ENCODE measurements at places on chromosomes 4 and X.

- no peak for DNase-seq
These were observed 95.2 kb upstream of the DKK2 start for GRCh38 chr4:107131295-107131694.

DNA sequence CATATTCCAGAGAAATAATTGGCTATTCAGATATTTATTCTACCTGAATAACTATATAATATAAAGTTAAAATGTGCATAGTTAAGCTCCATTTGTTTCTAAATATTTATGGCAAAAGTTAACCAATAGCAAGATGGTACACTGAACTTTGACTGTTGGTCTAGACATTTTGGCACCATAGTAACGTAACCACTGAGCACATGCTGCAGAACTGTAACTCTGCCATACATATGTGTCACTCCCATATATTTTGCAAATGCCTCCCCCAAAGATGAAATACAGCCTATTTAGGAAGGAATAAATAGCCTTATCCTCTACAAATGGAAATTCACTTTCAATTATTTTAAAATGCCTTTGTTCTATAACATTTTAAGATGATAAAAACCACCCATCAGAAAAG is 424.9 kb downstream of the CENPC start:
- no peak for DNase-seq

- no peak for DNase-seq
These were observed 38.7 kb upstream of the GYPA start for GRCh38 chr4:144179152-144179739.

DNA sequence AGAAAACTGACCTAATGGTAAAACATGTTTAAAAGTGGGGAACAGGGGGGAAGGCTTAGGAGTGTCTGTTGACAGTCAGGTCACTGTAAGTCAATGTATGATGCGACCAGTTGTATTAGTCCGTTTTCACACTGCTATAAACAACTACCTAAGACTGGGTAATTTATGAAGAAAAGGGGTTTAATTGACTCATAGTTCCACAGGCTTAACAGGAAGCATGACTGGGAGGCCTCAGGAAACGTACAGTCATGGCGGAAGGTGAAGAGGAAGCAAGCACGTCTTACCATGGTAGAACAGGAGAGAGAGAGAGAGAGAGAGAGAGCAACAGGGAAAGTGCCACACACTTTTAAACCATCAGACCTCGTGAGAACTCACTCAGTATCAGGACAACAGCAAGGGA is 13.0 kb upstream of the PLAC1 start:
- no peak for DNase-seq

GRCh38 chr4:174457468-174457867 is 64.8 kb downstream of the HPGD start:
- DNase-seq = no peak

- no peak for DNase-seq
These were observed 90.7 kb downstream of the CDS1 start for GRCh38 chr4:84673475-84674240.

DNA sequence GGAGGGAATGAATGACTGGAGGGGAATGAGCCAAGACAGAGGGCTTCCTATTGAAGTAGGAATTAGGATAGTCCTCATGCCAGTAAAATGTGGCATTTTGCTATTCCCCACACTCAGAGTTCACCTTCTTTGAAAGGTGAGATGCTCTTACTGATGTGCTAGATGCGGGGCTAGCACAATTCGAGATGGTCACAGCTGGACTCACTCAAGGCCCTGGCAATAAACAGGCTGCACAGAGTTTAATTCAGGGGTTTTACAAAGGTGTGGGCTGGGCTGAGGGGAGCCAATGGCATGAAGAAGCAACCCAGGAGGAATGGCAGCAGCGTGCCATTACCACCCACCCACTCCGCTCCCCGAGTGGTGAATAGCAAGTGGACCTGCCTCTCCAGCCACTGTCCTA is 55.1 kb downstream of the ENPP6 start:
- no peak for DNase-seq

DNA sequence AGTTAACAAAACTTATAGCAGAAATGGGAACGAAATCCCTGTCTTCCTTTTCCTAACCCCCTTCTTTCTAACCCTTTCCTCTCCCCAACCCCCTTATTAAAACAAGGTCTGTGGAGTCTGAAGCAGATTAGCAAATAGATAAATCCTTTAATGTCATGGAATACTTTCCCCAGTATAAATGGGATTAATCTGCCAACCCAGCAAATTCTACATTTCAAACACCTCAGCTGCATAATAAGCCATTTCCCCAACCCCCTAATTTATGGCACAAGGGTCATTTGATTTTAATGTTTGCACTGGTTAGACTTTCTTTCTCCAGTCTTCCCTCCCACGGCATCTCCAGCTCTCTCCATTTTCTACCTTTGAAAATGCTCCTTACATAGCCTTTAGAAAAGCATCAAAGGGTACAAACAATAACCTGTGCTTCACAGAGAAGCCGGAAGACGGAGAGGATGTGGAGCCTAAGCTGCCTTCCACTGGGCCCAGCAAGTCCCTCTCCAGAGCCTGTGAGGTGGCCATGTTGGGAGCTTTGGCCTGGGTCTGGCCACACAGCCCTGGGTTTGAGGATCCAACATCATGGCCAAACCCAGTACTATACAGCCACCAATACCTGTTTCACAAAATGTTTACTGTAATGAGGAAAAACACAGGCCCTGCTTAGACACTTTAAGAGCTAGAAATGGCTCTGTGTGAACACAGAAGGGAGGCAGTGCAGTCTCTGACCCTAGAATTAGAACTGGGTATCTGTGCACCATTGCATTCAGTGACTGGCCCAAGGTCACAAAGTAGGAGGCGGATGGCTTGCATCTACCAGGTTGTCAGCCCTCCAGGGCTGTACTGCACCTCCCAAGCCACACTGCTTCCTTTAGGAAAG is 56.9 kb upstream of the SPRY1 start:
- no peak for DNase-seq

- DNase-seq = no peak
These were observed 59.8 kb downstream of the MRPL1 start for GRCh38 chr4:77922158-77923094.

DNA sequence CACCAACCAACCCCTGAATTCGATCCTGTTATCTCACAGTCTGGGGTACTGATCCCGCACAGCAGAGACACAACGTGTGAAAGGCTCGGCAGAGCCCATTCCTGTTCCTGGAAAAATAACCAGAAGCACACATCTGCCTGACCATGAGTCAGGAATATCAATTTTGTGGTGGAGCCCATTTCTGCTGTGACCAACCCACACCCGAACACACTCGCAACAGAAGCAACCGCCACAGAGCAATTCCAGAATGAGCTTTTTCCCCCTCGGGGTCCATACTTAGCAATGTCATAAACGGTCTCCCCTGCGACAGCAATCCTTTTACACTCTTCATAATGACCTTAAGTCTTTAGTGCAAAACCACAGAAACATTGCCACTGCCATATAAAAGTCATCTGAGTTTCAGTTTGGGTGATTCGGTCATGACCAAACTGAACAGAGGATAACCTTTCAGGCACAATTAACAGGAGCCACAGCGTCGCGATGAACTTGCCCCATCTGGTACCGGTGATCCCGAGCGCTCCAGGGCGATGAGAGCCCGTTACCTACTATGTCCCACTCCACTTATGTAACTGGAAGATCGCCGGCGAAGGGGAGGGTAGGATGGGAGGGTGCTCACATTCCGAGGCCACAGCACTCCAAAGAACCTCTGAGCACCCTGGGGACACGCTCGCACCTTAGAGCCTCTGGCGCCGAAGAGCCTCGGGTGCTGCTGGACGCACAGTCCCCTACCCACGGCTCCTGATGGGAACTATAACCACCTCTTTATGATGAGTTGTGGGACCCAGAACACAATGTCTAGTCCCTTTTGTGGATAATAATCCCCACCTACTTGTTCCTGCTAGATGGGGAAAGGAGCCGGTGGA is 1.1 kb downstream of the MECP2 start:
- DNase-seq = no peak

DNA sequence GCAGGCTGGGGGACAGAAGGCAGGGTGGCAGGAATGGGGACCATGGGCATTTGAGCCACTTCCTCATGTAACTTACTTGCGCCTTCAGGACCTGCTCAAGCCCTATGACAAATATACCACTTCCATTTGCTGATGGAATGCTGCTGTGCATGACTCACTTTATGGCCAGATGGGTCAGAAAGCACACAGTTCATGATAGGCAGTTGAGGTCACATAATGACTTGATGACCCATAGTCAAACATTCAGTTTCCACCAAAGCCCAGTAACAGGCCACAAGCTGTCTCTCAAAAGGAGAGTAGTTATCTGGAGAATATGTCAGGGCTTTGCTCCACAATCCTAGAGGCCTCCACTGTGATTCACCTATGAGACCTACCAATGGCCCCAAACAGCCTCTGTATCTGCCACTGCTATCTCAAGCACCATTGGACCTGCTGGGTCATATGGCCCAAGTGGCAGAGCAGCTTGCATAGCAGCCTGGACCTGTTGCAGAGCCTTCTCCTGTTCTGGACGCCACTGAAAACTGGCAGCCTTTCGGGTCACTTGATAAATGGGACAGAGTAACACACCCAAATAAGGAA is 5.3 kb upstream of the PAPSS1 start:
- DNase-seq = no peak

DNA sequence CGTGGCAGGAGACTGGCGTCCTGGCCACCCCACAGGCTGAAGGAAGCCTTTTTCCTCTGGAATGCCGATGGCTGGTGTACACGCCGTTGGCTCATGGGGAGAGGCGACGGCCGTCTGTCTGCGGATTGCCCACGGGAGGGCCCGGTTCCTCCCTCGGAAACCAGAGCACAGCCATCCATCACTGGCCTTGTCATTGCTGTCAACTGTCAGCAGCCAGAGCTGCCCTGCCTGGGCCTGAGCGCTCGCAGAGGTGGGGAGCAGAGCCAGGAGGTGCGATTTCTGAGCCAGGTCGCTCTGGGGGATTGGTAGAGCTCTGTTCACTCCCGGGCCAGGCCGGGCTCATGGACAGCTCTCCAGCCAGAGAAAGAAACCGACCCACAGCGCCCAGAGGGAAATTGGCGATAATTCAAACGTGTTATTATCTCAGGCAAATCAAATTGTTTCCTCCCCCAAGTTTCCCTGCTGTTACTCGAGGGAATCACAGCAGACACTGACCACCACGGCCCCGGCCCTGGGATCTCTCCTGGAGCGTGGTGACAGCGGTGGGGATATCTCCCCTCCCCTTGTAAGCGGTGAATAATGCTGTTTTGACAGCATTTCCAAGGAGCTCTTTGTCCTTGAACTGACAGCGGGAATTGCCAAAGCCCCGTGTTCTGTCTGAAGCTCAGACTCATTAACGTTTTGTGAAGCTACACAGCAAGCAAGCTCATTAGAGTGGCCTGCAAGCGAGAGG is 220.9 kb upstream of the PSAPL1 start:
- no peak for DNase-seq

DNA sequence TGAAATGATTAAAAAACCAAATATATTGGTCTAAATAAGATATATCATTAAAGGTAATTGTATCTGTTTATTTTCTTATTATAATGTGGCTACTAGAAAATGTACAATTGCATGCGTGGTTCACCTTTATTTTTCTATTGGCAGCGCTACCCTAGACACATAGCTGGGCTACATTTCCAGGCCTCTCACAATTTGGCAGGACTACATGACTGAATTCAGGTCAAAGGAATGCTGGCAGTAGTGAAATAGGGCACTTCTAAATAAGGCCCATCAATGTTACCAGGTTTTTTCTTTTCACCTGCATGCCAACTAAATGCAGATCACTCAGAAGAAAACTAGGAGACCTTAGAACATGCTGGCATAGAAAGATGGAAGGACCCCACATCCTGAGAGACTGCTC is 1072.9 kb upstream of the SLIT2 start:
- no peak for DNase-seq

- DNase-seq = no peak
These were observed 26.2 kb downstream of the JADE1 start for GRCh38 chr4:128835498-128836222.

- no peak for DNase-seq
These were observed 13.7 kb downstream of the SCD5 start for GRCh38 chr4:82784681-82785610.

GRCh38 chr4:100014616-100015015 is 64.5 kb upstream of the H2AZ1 start:
- DNase-seq = no peak

- no peak for DNase-seq
These were observed 38.5 kb upstream of the STPG2 start for GRCh38 chr4:98181809-98182208.

- DNase-seq = no peak
These were observed 1.0 kb upstream of the ANKRD17 start for GRCh38 chr4:73259571-73260090.

GRCh38 chrX:97315939-97316338 is 432.2 kb downstream of the RPA4 start:
- DNase-seq = no peak

DNA sequence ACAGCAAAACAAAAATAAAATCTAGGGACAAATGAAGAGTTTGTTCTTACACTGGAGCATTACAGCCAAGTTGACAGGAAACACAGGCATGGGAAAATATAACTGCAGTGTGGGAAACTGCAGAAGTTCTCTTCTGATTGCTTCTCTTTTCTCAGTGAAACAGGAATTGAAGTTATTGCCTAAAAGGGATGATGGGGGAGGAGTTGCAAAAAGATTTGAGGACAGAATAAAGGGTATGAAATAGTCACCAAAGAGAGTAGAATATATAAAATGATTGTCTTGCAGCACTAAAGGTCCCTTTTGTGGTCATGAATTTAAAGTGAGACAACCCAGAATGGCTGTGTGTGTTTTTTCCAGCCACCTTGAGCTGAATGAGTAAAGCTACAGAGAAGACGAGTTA is 103.7 kb downstream of the JADE1 start:
- no peak for DNase-seq

DNA sequence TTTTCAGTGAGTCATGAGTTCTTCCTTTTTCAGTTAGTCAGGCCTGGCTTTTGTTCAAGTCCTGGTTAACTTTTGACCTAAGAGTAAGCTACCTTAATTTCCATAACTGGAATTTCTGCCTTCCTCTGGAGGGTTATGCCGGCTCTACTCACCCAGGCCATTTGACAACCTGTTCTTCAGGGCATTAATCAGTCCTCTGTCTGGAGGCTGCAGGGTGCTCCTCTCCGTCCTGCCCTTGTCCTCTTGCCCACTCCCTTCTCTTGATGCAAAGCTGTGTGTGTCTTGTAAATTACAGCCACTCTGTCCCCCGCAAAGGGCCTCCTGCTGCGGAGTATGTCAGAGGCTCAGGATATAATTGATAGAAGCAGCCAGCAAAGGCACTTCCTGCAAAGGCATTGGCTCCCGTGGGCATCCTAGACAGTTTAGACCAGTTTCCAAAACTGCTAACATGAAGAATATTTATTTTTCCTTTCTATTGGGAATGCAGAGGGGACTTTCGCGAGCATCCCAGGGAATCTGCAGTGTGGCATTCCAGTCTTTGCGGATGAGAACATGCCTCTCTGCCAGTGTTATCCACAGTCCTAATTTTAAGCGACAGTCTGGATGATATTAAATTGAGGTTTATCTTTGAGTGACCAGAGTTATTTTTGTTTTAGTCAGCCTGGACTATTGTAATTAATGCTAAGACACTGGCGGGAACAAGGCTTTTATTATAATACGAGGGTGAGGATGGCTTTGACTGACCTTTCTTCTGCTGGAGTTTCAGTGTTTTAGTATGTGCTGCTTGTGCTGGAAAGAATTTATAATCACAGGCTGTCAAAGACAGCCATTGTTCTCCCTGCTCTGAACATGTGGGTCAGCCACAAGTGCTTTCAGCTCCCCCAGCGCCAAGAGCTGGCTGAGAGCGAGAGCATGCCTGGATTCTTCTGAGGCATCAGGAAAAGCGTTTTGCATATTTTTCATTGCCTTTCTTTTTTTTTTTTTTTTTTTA is 74.2 kb downstream of the LIMCH1 start:
- DNase-seq = no peak

All from activated naive CD4-positive, alpha-beta T cell treated with anti-CD3 and anti-CD28 coated beads, Interleukin-2, amount 50 U/mL, for 72 hours (primary cell).